NCI-H510A (cell line): ENCODE measurements at places on chromosomes 12 and 14.

GRCh38 chr12:123064885-123065619 is 84.6 kb downstream of the ARL6IP4 start:
- DNase-seq: peak; percentile 69

DNA sequence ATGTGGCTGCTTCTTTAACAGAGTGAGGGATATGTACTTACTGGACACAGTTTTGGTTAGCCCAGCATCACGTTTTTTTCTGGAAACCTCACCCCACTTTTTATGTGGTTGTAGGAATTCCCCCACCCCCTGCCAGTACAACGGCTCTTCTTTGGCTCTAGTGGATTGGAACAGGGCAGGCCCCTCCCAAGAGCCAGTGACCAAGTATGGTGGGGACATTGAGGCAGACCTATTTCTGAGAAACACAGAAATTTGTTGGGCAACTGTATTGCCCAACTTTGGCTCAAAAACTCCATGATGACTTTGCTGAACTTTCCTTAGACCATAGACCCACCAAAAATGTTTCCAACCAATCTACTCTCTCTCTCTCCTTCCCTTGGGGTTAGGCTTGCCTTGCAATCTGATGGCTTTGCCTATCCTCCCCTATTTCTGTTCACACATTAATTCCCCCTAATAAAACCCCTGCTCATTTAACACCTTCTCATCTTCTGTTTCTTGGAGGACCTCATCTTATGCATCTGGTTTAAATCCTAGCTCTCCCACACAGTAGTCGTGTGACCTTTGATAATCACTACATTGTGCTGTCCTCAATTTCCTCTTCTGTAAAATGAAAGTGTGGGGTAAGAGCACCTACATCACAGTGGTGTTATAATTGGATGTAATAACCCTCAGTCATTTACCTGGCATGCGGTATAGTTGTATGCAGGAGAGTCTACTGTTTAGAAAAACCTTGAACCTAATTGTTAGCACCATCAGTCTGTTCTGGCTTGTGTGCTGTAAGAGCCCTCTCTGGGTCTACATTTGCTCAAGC is 71.7 kb downstream of the IGF1 start:
- no peak for DNase-seq

GRCh38 chr12:52243856-52244614 is 11.0 kb downstream of the KRT7 start:
- DNase-seq: peak; percentile 79

GRCh38 chr14:76514213-76514998 is 138.5 kb downstream of the ESRRB start:
- no peak for DNase-seq

DNA sequence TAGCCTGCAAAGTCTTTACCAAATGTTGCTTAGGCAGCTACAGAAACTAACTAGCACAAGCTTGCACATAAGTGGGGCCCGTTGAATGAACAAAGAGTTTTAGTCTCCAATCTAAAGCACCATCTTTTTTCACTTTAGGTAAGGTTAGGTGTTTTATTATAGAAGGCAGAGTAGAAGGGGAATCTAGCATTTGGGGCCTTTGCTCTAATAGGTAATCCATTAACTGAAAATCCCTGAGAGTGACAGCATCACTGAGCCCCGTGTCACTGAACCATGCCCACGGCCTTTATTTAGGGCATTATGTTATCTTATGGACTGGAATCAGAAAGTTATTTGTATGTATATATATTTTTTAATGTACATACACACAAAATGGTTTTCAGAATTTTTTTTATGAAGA is 25.1 kb downstream of the CPNE8 start:
- DNase-seq: no peak

GRCh38 chr12:113191227-113191626 is 5.7 kb downstream of the RITA1 start:
- DNase-seq: no peak

GRCh38 chr14:26841326-26841725 is 243.5 kb upstream of the NOVA1 start:
- DNase-seq: no peak

GRCh38 chr14:104135121-104135903 is 3.1 kb upstream of the KIF26A start:
- no peak for DNase-seq

- no peak for DNase-seq
Observed at GRCh38 chr14:85471744-85472143, 58.2 kb upstream of the FLRT2 start.

- no peak for DNase-seq
Observed at GRCh38 chr14:99664058-99664936, 19.4 kb downstream of the HHIPL1 start.

DNA sequence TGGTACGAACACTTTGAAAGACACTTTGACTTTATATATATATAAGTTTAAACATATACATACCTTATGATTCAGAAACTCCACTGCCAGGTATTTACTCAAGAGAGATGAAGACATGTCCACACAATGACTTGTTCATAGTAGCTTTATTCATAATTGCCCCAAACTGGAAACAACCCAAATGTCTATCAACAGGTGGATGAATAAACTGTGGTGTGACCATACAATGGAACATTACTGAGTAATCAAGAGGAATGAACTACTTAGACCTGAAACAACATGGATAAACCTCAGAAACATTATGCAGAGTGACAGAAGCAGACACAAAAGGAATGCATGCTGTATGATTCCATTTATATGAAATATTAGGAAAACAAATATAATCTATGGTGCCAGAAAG is 71.1 kb downstream of the PPP1R36 start:
- no peak for DNase-seq

- no peak for DNase-seq
Observed at GRCh38 chr14:99924379-99924778, 131.2 kb downstream of the EML1 start.

- no peak for DNase-seq
Observed at GRCh38 chr14:74083784-74084276, 423 bp downstream of the ALDH6A1 start.

GRCh38 chr12:81077329-81077685 is 572 bp upstream of the ACSS3 start:
- DNase-seq: peak; percentile 56

DNA sequence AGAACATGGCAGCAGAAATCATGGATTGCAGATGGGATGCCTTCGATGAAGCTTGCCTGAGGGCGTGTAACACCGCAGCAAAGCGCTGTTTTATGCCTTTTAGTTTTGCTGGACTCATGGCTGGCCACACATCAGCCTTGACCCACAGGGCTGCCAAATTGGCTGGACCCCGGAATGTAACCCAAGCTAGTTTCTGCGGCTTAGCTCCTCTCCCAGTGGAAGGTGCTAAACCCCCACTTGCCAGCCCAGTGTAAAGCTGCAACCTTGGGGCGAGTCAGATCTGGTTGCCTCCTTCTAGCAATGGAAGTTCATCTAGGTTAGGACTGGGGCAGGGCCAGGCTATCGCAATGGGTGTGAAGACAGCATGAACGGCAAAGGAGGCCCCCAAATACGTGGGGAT is 38.3 kb downstream of the MEG3 start:
- no peak for DNase-seq

- no peak for DNase-seq
Observed at GRCh38 chr14:53772936-53773335, 183.7 kb downstream of the BMP4 start.

DNA sequence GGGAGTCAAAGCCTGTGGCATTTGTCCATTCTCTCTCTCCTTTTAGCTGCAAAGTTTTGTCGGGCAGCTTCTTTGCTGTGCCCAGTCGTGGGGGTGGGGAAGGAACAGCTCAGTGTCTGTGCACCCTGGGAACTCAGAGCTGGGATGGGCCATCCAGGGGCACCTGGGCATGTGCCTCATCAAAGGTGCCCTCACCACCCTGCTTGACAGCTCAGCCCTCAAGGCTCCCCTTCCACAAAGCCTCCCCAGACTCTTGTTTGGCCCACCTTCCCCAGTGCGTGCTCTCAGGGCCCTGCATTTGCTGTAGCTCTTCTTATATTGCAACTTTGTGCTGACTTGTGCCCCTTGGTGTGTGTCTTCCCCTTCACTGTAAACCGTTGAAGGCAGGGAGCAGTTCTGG is 112.6 kb downstream of the ESRRB start:
- DNase-seq: no peak

DNA sequence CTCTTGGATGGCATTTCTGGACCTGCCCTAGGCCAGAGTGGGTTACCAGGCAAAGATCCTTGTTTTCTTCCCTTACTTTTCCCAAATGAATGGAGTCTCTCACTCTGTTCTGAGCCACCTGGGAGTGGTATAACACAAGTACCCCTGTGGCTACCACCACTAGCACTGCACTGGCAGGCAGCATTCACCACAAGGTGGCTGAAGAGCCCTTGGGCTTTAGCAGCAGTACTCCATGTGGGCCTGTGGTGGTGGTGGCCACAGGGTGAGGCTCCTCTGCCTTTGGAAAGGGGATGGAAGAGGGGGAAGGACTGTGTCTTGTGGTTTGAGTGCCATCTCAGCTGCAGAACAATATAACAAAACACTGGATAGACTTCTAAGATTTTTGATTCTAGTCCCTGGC is 38.1 kb upstream of the LMNTD1 start:
- DNase-seq: no peak

DNA sequence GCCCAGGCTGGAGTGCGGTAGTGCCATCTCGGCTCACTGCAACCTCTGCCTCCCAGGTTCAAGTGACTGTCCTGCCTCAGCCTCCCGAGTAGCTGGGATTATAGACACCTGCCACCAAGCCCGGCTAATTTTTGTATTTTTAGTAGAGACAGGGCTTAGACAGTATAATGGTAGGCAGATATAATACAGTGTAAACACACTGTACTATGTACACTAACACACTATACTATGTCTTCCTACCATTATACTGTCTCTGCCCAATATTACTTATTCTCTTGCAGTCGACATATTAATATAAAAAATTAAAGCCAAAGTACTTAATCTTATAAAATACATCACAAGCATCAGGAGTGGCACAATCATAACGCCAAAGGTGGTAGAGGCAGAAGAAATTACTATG is 15.0 kb downstream of the DTD2 start:
- no peak for DNase-seq

DNA sequence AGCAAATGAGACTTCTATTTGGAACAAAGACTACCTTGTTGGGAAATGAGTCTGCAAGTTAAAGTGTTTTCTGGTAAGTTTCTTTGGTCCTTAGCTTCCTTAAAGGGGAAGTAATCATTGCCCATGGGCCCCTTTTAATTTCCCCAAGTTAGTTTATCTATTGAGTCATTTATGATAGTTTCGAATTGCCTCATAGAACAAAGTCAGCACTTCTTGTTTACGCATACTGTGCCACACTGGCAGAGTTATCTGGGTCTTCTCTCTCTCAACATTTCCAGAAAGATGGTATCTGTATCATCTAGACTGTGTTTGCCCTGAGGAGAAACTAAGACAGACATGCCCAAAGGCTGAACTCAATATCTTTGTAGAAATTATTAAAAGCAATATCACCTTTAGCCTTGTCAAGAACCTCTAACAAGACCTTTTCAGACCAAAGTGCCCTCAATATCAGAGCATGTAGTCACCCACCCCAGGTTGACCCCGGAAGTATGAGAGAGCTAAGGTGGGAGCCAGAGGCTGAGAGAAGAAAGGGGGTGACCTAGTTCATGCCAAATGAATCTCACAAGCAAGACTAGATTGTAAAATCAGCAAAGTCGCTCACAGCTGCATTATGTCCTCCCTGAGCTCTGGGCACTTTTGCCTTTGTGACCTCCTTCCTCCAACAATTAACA is 40.0 kb downstream of the GPR65 start:
- no peak for DNase-seq

GRCh38 chr12:101127521-101128219 is 82.4 kb downstream of the SLC5A8 start:
- DNase-seq: no peak

- no peak for DNase-seq
Observed at GRCh38 chr12:123934016-123934620, 38.5 kb downstream of the CCDC92 start.

DNA sequence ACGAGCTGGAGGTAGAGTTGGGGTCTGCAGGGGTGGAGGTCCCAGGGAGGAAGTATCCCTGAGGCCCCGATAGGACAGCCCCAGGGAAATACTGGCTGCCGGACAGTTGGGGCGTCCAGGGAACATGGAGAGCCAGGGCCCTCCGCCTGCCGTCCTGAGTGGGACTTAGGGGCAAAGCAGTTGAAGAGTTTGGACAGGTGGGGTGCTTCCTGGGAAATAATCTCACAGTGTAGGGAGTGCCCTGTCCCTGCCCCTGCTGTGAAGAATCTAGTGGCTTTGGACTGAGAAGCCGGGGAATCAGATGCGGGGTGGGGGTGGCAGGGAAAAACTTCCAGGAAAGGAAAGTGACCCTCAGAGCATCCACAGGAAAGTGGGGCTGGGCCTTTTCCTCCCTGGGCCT is 9.8 kb upstream of the HHIPL1 start:
- no peak for DNase-seq

- no peak for DNase-seq
Observed at GRCh38 chr12:15721316-15722115, 67.7 kb downstream of the EPS8 start.

DNA sequence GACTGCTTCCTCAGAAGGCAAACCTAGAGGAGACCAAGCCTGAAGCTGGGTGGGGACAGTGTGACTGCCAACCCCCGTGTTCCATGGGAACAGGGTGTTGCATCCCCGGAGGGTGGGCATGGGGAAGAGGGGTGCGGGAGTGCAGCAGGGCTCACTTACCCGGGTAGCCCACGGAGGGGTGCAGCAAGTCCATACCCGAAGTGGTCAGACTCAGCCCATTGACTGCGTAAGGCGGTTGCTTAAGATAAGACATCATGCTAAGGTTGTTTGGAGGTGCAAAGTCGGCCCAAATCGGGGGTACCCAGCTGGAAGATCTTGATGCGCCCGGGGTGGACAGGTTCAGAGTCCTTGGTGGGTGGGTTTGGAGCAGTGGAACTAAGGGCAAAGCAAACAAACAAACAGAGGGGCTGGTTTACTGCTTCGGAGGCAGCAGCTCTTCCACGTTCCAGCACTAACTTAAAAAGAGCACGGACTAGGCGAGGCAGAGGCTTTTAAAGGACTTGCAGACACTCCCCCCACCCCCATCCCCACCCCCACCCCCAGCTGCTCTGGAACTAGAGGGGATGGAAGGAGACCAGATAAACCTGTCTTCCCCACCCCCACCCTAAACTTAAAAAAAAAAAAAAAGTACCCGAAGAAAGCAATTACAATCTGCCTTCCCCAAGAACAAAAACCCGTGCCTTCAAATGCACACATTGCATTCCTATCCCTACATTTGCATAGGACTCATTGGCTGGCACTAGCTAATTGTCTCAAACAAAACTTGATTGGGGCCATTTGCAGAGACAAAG is 4.9 kb downstream of the OTX2 start:
- DNase-seq: no peak

DNA sequence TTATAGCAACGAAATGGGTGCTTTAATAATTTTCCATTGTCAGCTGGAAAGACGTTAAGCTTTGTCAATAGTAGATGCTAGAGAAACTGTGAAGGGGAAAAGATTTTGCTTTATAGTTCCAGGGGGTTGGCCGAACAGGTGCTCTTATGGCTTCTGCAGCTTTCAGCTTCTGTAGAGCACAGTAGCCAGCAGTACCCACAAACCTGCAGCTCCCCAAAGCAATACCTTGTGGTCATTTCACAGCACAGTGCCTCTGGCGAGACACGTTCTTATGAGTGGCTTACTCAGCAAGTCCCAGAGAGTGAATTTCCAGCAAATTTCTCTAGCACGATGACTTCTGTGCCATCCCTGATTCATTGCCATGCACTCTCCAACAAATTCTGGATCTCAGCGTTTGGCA is 416.3 kb upstream of the ATP2B1 start:
- DNase-seq: no peak
